Left lung (tissue), 14 donors: ENCODE measurements at places on chromosomes 12 and 14. TPM values are rescaled to one million over a fixed set of nuclear protein-coding genes. Genes with fewer than 3 reads are reported as not detected.
A peak's percentile ranks its signal among the peaks of the same experiment; 100 is the strongest.

- DNase-seq = no peak
Observed at GRCh38 chr12:2049604-2050540, 2.9 kb upstream of the CACNA1C start.

GRCh38 chr14:91317381-91318308 is 73.1 kb upstream of the GPR68 start:
- DNase-seq = peak; percentile 80

DNA sequence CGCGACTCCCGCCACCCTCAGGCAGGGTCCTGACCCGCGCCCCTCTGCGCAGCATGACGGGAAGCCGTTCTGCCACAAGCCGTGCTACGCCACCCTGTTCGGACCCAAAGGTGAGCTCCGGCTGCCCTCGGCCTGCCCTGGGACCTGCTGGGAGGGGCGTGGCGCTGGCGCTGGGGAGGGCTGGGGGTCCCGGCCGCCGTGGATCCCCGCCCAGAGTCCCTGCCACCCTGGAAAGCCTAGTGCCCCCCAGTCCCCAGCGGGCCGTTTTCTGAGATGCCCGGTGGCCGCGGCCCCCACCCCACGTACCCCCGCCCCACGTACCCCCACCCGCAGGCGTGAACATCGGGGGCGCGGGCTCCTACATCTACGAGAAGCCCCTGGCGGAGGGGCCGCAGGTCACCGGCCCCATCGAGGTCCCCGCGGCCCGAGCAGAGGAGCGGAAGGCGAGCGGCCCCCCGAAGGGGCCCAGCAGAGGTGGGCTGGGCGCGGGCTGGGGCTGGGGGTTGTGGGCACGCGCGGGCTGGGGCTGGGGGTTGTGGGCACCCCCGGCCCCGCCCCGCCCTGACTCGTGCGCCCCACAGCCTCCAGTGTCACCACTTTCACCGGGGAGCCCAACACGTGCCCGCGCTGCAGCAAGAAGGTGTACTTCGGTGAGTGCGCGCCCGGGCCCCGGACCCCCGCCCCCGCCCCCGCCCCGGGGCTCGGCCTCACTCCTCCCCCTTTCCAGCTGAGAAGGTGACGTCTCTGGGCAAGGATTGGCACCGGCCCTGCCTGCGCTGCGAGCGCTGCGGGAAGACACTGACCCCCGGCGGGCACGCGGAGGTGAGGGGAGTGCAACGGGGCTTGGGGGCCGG is 4.0 kb downstream of the CRIP2 start:
- no peak for DNase-seq

DNA sequence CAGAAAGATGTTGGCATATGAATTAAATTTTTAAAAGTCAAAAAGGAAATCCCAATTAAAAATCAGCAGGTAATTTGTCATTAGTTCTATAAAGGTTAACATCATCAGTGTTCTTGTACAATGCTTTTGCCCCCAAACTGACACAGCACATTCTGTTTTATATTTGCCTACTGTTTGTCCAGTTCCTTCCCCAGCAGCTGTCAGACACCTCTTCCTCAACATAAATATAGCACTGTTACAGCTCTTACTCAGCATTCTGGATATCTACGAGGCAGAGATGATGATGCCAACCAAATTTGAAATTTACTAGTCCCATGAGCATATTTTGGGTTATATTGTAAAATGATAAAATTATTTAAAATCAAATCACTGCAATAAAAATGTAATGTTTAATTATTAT is 124.6 kb downstream of the SINHCAF start:
- DNase-seq = no peak

The AKAP3 gene
- 1.7 TPM for total RNA-seq

- DNase-seq = no peak
Observed at GRCh38 chr14:104651876-104652260, 37.5 kb upstream of the INF2 start.
